ENCODE measurements at places on chromosomes 6 and 20.

DNA sequence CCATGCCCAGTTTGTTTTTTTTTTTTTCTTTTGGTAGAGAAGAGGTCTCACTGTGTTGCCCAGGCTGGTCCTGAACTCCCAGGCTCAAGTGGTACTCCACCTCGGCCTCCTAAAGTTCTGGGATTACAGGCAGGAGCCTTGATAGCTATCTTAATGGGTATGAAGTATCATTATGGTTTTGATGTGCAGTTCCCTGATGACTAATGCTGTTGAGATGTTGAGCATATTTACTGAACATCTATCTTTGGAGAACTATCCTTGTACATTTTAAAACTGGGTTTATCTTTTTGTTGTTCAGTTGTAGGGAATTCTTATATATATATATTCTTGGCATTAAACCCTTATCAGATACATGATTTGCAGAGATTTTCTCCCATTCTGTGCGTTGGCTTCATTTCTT, 21.4 kb upstream of the MYL9 start:
- no peak for DNase-seq

DNA sequence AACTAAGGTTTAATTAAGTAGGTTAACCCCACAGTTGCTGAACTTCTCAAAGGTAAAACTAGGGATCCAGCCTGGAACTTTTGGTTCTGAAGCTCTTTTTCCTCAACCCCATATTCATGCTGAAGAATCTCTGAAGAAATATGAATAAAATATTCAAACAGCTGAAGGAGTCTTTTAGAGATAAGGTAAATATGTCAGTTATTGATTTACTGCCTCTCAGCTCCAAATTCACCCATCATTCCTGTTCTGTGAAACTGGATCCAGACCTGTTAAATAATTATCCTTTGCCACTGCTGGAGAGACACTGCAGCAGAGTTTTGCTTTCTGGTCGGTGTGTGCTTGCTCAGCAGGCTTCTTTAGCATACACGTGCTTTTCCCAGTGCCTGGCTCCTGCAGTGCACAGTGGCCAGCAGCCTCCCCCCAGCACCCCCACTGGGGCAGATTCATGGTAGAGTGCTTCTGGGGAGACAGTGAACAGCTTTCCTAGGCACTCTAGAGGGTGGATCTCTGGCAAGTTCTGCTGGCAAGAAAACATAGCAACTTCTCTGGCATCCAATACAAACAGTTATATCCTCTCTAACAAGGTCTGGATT, 62.0 kb upstream of the BCLAF1 start:
- no peak for DNase-seq

GRCh38 chr20:35091816-35092523, 637 bp downstream of the TRPC4AP start:
- no peak for DNase-seq

- DNase-seq: no peak
Measured at GRCh38 chr20:58148891-58149290, 79.6 kb downstream of the ANKRD60 start.

DNA sequence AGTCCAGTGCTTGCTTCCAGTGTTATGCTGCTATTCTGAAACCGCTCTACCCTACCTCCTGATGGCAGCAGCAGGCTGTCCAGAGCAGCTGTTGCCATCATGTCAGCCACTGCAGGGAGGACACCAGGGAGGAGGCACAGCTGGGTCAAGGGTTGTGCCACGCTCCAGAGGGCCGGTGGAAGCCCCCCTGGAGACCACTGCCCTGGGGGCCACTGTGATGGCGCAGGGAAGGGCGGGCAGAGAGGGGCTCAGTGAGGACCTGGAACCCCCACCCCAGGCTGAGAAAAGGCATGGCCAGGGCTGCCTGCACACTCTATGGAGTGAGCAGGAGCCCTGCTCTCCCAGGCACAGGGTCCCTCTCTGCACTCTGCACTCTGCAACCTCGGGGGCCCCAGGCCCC, 271.3 kb upstream of the BTBD3 start:
- DNase-seq: no peak
